ENCODE measurements at places on chromosomes 3 and 15.

- no peak for DNase-seq
Measured at GRCh38 chr15:50143255-50143860, 24.3 kb upstream of the ATP8B4 start.

- DNase-seq = no peak
Measured at GRCh38 chr3:153287017-153287416, 125.0 kb downstream of the RAP2B start.

DNA sequence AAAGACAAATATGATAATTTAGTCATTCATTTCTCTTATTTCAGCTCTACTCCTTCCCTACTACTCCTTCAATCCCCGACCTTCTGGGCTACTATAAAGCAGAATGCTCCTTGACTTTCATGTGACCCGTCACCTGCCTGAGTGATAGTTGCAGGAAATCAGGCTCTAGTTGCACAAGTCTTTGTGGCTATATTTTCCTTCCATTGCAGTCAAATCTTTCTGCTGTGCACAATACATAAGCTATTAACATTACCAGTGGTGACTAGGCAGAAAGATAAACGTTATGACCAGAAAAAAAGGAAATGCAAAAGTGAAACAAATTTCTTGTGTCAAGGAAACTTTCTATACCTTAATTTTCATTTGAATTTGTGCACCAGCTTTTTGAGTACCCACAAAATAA, 2.3 kb downstream of the SUCNR1 start:
- DNase-seq = no peak

DNA sequence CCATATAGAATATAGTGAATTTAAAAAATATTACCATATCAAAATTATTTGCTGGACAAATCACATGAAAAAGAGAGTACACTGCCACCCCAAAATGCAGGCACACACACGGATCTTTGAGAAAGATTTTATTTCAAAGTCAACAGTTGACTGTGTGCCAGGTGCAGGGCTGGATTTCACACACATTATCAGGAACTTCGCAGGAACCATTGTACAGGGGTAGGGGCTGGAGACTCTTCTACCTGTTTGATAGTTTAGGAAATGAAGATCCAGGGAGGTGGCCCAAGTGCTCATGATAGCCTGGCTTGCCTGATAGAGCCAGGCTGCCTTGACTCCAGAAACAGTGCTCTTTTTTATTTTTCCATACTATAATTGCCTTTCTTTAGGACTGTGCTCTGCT, 54.2 kb downstream of the IL1RAP start:
- DNase-seq = no peak

GRCh38 chr15:80750575-80750974, 28.6 kb upstream of the CEMIP start:
- DNase-seq = no peak

DNA sequence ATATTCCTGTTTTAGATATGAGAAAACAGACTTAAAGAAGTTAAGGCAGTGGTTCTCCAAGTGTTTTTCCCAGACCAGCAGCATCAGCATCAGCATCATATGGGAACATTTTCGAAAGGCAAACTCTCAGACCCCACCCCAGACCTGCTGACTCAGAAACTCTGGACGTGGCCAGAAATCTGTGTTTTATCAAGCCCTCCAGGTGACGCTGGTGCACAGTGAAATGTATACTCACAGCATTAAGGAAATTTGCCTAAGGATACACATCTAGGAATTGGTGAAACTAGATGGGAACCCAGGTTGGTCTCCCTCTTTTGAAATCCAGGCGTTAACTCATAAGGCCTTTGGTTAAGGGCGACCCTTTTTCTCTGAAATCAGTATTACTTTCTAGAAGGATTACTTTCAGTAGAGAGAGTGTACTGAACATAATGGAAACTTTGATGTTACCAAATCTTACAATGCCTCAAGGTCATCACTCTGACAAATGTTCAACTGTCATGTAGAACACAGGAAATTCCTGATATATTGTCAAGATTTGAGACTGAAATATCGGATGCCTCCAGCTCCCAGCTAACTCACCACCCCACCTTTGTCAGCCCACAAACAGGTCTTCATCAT, 910.2 kb downstream of the ROBO1 start:
- no peak for DNase-seq

DNA sequence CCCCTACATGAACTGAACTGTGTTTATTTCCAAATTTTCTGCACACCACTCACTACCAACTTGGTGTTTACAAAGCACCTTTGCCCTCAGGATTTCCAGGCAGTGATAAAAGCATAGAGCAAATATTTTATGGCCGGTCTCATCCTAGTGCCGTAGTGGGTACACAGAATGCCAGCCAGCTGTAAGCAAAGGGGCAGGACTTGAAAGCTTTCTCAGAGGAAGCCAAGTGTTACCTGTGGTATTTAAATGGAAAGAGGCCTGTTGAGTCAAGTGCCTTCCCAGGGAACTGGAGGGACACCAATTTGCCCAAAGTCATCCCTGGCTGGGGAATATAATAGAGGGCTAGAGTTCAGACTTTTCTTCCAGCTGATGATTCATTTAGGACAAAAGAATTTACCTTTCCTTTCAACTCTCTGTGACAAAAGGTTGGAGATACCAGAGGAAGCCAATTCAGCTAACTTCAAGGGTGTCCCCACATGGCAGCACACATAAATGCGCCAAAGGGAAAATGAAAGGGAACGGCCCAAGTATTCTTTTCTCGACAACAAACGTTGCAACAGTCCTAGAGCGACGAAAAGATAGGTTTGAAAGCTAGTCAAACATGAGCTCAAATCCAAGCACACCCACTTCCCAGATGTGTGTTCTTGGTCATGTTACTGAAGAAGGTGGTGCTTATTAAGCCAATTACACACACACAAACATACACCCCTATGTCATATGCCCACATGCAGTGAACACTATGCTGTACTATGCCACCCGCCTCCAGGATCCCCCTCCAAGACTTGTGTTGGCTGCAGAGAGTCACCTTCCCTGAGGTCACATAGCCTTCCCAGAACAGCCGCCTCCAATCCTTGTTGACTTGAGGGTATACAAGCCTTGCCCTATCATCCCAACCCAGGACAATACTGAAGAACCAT, 27.7 kb downstream of the MAGI1 start:
- DNase-seq = no peak

DNA sequence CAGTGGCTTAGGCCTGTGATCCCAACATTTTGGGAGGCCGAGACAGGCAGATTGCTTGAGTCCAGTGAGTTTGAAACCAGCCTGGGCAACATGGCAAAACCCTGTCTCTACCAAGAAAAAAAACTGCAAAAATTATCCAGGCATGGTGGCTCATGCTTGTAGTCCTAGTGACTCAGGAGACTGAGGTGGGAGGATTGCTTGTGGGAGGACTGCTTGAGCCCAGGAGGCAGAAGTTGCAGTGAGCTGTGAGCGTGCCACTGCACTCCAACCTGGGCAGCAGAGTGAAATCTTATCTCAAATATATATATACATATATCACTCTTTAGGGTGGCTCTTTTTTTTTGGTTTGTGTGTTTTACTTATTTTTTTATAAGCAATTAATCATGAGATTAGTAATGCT, 83.7 kb upstream of the WDR72 start:
- no peak for DNase-seq

- DNase-seq = no peak
Measured at GRCh38 chr3:146169891-146170290, 8.9 kb upstream of the PLOD2 start.

GRCh38 chr3:132222868-132223538, 94.2 kb upstream of the ACP3 start:
- no peak for DNase-seq

- no peak for DNase-seq
Measured at GRCh38 chr3:5227812-5228211, 40.3 kb downstream of the EDEM1 start.

GRCh38 chr15:49278751-49279150, 108.7 kb downstream of the GALK2 start:
- DNase-seq = no peak

DNA sequence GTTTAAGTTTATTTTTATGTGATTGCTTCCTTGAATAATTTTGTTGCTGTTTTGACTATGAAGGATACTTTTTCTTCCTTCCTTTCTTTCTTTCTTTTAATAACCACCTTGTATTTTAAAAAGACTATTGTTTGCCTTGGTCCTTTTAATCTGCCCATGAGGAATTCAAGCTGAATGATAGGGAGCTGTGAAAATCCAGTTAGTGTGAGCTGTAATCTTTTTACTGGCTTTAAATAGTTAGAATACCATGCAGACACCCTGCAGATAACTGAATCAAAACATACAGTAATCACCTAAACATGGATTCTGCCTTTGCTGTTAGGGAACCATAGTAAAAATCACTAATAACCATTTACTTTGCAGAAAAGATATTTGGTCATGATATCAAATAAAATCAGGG, 110.7 kb downstream of the RSRC1 start:
- no peak for DNase-seq

DNA sequence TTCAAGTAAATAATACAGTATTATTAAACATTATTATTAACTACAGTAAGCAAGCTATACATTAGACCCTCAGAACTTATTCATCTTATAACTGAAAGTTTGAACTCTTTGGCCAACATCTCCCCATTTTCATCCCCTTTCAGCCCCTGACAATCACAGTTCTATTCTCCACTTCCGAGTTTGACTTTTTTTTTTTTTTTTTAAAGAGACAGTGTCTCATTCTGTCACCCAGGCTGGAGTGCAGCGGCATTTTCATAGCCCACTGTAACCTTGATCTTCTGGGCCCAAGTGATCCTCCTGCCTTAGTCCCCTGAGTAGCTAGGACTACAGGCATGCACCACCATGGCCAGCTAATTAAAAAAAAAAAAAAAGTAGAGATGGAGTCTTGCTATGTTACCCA, 41.3 kb upstream of the LRIG1 start:
- no peak for DNase-seq

DNA sequence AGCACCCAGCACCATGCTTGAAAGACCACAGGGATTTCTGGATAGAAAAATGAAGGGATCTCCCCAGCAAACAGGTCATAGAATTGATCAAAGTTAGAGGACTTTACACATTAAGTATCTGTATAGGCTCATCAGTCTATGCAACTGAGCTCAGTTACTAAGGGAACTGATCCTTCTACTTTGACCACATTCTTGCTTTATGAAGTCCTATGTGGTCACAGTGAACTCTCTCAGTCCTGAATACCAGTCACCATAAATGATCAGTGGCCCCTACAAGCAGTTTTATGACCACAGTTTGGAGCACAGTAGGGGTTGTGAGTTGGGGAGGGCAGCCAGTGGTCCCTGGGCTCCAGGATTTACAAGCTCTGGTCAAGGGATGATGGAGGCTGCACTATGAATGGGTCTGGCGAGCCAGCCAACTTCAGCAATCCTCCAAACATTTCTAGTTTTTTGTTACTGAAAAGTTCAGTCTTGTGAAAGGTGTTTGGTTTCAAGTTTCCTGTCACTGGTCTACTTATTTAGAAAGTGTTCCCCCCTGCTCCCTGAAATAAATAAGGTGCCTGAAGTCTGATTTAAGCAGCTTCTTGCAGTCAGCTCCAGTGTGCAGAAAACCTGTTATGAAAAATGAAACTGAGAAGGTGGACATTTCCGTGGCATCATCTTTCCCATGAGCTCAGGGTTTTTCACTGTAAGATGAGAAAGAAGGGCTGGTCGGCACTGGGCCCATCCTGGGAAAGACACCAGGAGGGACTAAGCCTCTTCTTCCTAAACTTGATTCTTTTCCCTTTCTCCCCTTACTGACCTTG, 75.5 kb downstream of the DAPK2 start:
- DNase-seq = no peak

GRCh38 chr3:123862152-123862551, 22.0 kb downstream of the MYLK start:
- DNase-seq = no peak

GRCh38 chr3:53411371-53411770, 64.0 kb upstream of the DCP1A start:
- no peak for DNase-seq

GRCh38 chr3:186923241-186923640, 7.1 kb upstream of the ST6GAL1 start:
- DNase-seq = no peak

Data from left forelimb (tissue), 1 donor.